Transverse colon (tissue), 4 donors: ENCODE measurements at places on chromosomes 6 and 20. TPM values are rescaled to one million over a fixed set of nuclear protein-coding genes. Genes with fewer than 3 reads are reported as not detected.

- H3K27me3 ChIP-seq = no peaks in the 10 kb centered on the region
- DNase-seq = peak; percentile 18
- H3K27ac ChIP-seq = no peak overlapping the region
- H3K4me3 ChIP-seq = no peak overlapping the region
- H3K4me1 ChIP-seq = no peaks in the 10 kb centered on the region
Measured at GRCh38 chr6:1739220-1739619, 129.5 kb downstream of the FOXC1 start.

DNA sequence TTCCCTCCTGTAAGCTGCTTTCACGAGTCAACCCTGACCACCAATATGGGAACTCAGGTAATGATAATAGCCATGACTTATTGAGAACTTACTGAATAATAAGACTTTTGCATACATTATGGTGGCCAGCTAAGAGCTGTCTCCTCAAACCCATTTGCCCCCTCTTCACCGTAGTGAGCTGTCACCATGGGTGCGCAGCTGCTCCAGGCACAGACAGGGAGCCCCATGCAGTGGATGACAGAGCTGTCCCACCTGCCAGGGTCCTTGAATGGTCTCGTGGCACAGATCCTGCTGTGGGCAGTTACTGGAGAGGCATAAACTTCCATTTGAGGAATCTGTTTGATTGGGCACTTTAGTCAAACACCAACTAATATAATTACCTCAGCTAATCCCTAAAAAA, 1.9 kb downstream of the SLC22A16 start:
- DNase-seq = no peak
- H3K27ac ChIP-seq = no peak overlapping the region
- H3K4me1 ChIP-seq = no peaks in the 10 kb centered on the region
- H3K27me3 ChIP-seq = peaks cover 31% of the 10 kb centered on the region

DNA sequence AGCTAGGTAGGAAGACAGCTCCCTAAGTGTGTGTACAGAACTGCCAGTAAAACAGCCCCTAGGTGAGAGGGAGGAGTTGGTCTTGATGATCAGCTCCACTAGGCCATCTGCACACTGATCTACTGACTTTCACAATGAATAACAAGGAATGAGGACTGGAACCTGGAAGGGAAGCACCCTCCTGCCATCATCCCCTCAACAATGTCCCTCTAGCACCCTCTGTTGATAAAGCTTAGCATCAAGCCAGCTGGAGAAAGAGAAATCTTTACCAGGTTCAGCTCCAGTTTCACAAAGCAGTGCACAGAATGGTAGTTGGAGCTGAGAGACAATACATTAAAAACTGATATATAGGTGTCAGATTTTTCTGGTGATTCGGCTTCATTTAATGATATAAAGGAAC, 57.2 kb upstream of the IRAK1BP1 start:
- no peak overlapping the region for H3K27ac ChIP-seq
- no peaks in the 10 kb centered on the region for H3K36me3 ChIP-seq
- H3K27me3 ChIP-seq = no peaks in the 10 kb centered on the region
- peak; percentile 15 for DNase-seq
- no peak overlapping the region for H3K4me3 ChIP-seq

GRCh38 chr6:28347119-28347518, 2.6 kb upstream of the ZKSCAN3 start:
- H3K36me3 ChIP-seq = no peaks in the 10 kb centered on the region
- H3K27ac ChIP-seq = no peak overlapping the region
- H3K4me1 ChIP-seq = peaks cover 20% of the 10 kb centered on the region

GRCh38 chr6:122289762-122290539, 109.5 kb upstream of the HSF2 start:
- no peaks in the 10 kb centered on the region for H3K36me3 ChIP-seq
- no peak for DNase-seq
- H3K4me3 ChIP-seq = no peak overlapping the region
- H3K27ac ChIP-seq = no peak overlapping the region
- H3K27me3 ChIP-seq = no peaks in the 10 kb centered on the region
- no peaks in the 10 kb centered on the region for H3K4me1 ChIP-seq

DNA sequence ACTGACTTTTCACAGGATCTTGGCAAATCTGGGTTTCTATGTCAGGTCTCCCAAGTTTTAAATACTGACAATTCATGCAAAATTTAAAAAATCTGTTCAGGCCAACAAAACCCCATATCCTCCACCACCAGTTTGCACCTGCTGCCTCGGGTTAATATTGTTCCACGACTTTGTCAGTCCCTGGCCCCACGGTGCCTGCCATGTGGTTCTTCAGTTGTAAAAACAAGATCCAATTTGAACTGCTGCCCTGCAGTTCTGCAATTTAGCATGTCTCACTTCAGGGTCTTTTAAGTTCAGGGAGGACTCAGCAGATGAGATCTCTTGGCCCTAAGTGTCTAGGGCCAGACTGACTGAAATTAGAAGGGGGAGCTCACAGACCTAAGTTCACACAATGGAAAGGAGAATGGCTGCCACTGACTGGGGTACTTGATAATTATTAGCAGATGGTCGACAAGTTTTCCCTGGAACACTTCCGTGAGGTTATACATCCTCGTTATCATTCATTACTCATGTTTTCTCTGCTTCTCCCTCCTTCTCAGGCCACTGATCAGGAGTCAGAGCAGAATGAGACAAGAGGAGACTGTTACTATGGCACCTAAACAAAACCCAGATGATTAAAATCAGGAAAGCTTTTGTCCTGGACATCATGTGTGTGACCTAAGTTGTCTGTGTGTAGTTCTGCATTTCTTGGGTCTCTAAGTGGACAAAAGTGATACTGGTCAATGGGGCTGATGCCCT, 223.6 kb downstream of the KIF16B start:
- H3K36me3 ChIP-seq = no peaks in the 10 kb centered on the region
- no peak for DNase-seq
- no peaks in the 10 kb centered on the region for H3K4me1 ChIP-seq
- H3K27me3 ChIP-seq = no peaks in the 10 kb centered on the region

GRCh38 chr6:45557454-45557853, 179.7 kb upstream of the SUPT3H start:
- peak overlapping the region; percentile 72 for H3K27ac ChIP-seq
- DNase-seq = no peak
- peaks cover 17% of the 10 kb centered on the region for H3K4me1 ChIP-seq
- no peaks in the 10 kb centered on the region for H3K36me3 ChIP-seq
- no peak overlapping the region for H3K4me3 ChIP-seq

- H3K27me3 ChIP-seq = no peaks in the 10 kb centered on the region
- peak overlapping the region; percentile 70 for H3K27ac ChIP-seq
- peaks cover 82% of the 10 kb centered on the region for H3K4me1 ChIP-seq
- no peaks in the 10 kb centered on the region for H3K36me3 ChIP-seq
- no peak overlapping the region for H3K4me3 ChIP-seq
Measured at GRCh38 chr6:16729183-16729691, 32.0 kb downstream of the ATXN1 start.

Gene GPLD1
- total RNA-seq = 1.2 TPM

Gene PRPH2
- 0.32 TPM for total RNA-seq

DNA sequence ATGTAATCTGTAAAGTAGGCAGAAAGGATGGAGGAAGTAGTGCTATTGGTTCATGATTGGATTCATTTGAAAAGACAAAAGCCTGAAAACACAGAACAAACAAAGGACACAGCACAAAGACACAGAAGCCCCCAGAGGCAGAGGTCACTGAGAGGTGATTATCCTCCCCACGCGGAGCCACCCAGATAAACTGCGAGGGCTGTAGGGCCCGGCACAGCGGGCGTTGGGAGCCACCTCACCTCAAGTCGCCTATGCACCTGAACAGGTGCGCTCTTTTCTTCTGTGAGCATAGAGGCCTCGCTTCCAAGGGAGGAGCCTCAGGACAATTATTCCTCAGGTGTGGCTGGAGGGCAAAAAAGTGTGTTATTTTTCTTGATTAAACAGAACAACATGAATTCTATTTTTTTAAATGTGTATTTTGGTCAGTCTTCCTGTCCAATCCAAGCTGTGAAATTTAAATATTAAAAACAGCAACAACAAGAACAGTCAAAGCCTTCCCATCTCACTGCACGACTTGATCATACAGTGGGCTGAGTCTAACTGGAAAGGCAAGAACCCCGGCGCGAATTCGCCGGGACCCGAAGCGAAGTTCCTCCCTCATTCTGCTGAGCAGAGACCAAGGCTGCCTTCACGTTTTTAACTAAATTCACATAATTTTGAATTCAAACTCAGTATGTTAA, 205.3 kb downstream of the THBS2 start:
- no peaks in the 10 kb centered on the region for H3K4me1 ChIP-seq
- DNase-seq = no peak
- no peak overlapping the region for H3K4me3 ChIP-seq
- H3K27ac ChIP-seq = no peak overlapping the region
- H3K27me3 ChIP-seq = no peaks in the 10 kb centered on the region
- H3K36me3 ChIP-seq = no peaks in the 10 kb centered on the region

Gene SEL1L2
- not detected for total RNA-seq

DNA sequence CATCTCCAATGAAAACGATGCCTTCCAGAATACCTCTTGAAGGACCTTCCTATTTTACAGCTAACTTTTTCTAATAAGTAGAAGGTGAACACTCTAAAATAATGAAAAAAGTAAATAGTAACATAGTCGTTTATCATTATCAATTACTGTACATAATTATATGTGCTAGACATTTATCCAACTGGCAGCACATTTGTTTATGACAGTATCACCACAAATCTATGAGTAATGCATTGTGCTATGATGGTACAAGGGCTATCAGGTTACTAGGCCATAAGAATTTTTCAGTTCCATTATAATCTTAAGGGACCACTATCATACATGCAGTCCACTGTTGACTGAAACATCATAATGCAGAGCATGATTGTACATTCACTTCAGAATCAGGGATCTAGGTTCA, 68.4 kb downstream of the ATG5 start:
- H3K4me1 ChIP-seq = peaks cover 13% of the 10 kb centered on the region
- H3K27ac ChIP-seq = no peak overlapping the region
- no peak for DNase-seq
- no peaks in the 10 kb centered on the region for H3K27me3 ChIP-seq
- no peak overlapping the region for H3K4me3 ChIP-seq
- H3K36me3 ChIP-seq = no peaks in the 10 kb centered on the region

- peak overlapping the region; percentile 76 for H3K4me3 ChIP-seq
- peaks cover 4% of the 10 kb centered on the region for H3K36me3 ChIP-seq
- H3K27ac ChIP-seq = peak overlapping the region; percentile 96
- DNase-seq = peak; percentile 70
- no peaks in the 10 kb centered on the region for H3K27me3 ChIP-seq
Measured at GRCh38 chr6:12012558-12013306, 620 bp downstream of the HIVEP1 start.

Gene PRSS35
- total RNA-seq = not detected

GRCh38 chr6:142884214-142885035, 60.6 kb downstream of the HIVEP2 start:
- H3K36me3 ChIP-seq = no peaks in the 10 kb centered on the region
- H3K27me3 ChIP-seq = no peaks in the 10 kb centered on the region
- no peak for DNase-seq
- no peak overlapping the region for H3K4me3 ChIP-seq
- peaks cover 12% of the 10 kb centered on the region for H3K4me1 ChIP-seq

GRCh38 chr6:63214816-63215215, 3.5 kb downstream of the FKBP1C start:
- no peaks in the 10 kb centered on the region for H3K36me3 ChIP-seq
- H3K27me3 ChIP-seq = no peaks in the 10 kb centered on the region
- H3K4me1 ChIP-seq = no peaks in the 10 kb centered on the region
- no peak overlapping the region for H3K27ac ChIP-seq
- H3K4me3 ChIP-seq = no peak overlapping the region

Gene HLA-DRB5
- total RNA-seq = 1.5 TPM

DNA sequence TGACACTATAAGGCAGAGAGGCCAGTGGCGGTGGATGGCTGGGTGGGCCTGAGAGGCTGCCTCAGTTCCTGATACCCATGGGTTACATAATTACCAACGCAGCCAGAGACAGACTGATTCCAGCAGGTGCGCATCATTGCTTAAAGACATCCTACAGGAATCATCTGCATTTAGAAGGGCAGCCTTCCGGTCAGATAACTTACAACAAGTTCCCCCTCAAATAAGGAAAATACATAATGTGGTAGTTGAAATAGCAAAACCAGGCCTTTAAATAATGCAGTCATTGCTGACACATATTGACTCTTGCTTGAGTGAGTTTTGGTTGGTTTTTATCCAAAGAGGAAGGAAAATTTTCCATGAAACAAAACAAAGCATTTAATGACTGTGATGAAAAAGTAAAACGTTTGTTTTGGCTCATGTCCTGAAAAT, 81.9 kb downstream of the SIM1 start:
- H3K4me3 ChIP-seq = no peak overlapping the region
- no peak overlapping the region for H3K27ac ChIP-seq
- no peak for DNase-seq
- no peaks in the 10 kb centered on the region for H3K4me1 ChIP-seq
- H3K27me3 ChIP-seq = no peaks in the 10 kb centered on the region
- no peaks in the 10 kb centered on the region for H3K36me3 ChIP-seq

Gene SRSF12
- not detected for total RNA-seq

DNA sequence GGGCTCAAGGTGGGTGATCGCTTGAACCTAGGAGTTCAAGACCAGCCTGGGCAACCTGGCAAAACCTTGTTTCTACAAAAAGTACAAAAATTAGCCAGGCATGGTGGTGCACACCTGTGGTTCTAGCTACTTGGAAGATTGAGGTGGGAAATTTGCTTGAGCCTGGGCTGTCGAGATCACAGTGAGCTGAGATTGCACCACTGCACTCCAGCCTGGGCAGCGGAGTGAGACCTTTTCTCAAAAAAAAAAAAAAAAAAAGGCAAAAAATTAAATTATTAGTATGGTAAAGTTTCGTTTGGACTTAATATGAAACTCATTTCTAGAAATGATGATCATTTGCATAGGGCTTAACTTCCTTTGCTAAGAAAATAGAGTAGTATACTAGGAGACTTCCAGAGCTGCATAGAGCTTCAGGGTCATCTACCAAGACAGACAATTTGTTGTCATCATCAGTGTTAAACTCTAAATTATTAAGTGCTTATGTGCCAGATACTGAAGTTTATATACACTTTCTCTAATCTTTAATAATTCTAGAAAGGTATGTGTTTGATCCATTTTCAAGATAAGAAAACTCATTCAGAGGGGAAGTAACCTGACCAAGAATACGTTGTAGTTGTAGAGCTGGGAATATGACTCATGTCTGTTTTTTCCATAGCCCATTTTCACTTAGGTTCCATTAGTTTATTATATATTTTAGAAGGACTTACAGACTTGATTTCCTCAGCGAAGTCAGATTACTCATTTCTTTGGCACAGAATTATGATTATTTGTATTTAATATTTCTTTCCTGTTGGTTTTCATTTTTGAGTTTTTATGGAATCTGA, 84.5 kb downstream of the SLC16A10 start:
- H3K27me3 ChIP-seq = no peaks in the 10 kb centered on the region
- no peak overlapping the region for H3K27ac ChIP-seq
- H3K4me3 ChIP-seq = no peak overlapping the region
- DNase-seq = no peak

GRCh38 chr20:49792006-49792405, 20.6 kb upstream of the SLC9A8 start:
- no peak overlapping the region for H3K4me3 ChIP-seq
- no peak for DNase-seq
- no peaks in the 10 kb centered on the region for H3K36me3 ChIP-seq

- peaks cover 19% of the 10 kb centered on the region for H3K27me3 ChIP-seq
- H3K27ac ChIP-seq = no peak overlapping the region
- H3K36me3 ChIP-seq = no peaks in the 10 kb centered on the region
- no peaks in the 10 kb centered on the region for H3K4me1 ChIP-seq
- H3K4me3 ChIP-seq = no peak overlapping the region
- DNase-seq = no peak
Measured at GRCh38 chr6:10312445-10312844, 102.4 kb downstream of the TFAP2A start.
